ENCODE measurements at places on chromosomes 7 and 10.

DNA sequence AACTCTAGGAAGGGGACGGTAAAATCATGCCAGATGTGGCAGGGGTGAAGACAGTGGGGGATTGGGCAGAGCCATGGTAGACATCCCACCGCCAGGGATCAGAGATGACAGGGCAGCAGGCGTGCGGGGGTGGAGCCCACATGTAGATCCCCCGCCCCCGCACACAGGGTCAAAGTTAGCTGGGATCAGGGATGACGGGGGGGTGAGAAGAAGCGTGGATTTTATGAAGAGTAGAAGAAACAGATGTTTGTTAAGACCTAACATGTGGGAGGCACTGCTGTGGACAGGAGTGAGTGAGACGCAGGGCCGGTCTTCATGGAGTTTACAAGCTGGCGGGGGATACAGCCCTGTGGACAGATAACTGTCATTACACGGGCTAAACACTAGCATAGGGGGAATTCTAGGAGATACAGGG, 154.0 kb upstream of the KLF14 start:
- no peak for DNase-seq

- no peak for DNase-seq
Measured at GRCh38 chr7:27699751-27700150, 37.1 kb upstream of the HIBADH start.

- no peak for DNase-seq
Measured at GRCh38 chr7:79284211-79284610, 169.3 kb downstream of the MAGI2 start.

- peak; percentile 26 for DNase-seq
Measured at GRCh38 chr7:38932509-38933168, 23.6 kb upstream of the VPS41 start.

DNA sequence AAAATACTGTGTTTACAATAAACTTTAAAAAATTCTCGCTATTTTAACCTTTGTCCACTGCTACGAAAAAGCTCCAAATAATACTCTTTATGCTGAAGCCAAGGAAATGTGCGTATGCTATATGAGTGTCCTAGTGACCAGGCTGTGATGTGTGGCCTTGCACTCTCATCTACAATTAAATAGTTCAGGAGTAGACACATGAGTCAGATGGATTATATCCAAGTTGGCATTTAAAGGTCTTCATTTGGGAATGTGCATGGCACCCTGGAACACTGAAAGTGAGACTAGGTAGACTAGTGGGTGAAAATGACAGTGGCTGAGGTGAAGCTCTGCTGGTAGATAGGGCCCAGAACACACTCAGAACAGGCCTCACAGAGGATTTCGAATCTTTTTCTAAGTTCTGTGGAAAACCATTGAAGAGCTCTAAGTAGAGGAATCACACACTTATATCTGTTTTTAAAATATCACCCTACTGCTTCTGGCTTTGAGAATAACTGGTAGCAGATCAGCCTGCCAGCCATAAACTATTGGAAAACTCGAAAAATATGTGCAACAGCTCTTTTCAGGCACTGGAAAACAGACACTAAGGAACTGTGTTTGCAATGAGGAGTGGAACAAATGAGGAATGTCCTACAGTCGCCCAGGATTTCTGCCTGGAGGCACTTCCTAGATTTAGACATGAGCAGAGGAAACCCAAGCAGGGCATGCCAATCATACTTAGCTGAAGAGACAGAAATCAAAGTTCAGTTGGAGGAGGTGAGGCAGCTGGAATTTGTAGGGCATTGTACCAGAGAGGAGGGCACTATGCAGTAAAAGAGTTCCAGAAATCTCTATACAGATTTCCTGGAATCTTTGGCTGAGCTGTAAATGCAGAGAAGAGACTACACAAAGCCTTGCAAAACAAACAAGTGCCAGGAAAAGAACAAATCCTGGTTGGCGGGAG, 603.8 kb upstream of the LRRTM3 start:
- DNase-seq, result no peak

- no peak for DNase-seq
Measured at GRCh38 chr10:66811211-66811610, 114.6 kb upstream of the LRRTM3 start.

GRCh38 chr7:133703547-133703946, 423.6 kb upstream of the LRGUK start:
- DNase-seq, result no peak

- DNase-seq, result no peak
Measured at GRCh38 chr10:53619671-53620070, 847.1 kb upstream of the MBL2 start.

- DNase-seq, result no peak
Measured at GRCh38 chr7:150931199-150931869, 46.8 kb downstream of the KCNH2 start.

GRCh38 chr10:15787426-15787825, 67.7 kb upstream of the ITGA8 start:
- DNase-seq, result no peak

GRCh38 chr10:34102893-34103506, 712.1 kb downstream of the PARD3 start:
- peak; percentile 46 for DNase-seq

DNA sequence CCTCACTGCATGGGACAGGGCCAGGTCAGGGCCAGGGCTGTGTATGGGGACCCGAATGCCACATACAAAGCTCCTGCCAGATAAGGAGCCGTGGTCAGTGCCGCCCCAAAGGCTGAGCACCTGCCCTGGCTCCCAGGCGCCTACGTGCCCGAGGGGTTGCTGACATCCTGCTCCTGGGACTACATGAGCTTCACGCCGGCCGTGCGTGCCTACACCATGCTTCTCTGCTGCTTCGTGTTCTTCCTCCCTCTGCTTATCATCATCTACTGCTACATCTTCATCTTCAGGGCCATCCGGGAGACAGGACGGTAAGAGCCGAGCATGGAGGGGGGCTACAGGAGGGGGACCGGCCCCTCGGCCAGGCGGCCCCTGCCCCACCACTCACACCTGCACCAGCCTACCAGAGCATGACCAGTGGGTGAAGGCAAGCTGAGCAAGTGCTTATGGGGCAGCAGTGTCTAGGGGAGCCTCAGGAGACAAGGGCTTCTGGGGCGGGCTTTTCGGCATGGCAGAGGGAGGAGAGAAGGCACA, 4.9 kb downstream of the OPN4 start:
- DNase-seq, result no peak
